ENCODE measurements at places on chromosomes 7 and 10.

GRCh38 chr7:158655931-158656441 is 48.6 kb downstream of the NCAPG2 start:
- DNase-seq: no peak

DNA sequence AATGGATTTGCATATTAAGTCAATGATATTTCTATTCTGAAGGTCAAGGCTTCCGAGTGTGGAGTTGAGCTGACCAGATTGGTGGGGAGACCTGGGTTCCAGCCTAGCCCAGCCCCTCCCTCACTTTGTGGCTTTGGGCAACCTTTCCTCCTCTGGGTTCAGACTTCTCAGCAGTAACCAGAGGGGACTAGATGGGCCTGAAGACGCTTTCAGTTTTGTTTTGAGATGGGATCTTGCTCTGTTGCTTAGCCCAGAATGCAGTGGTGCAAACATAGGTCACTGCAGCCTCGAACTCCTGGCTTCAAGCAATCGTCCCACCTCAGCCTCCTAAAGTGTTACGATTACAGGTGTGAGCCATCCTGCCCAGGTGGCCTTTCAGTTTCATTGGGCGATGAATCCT is 68.1 kb upstream of the LEP start:
- DNase-seq: no peak

- peak; percentile 21 for DNase-seq
Measured at GRCh38 chr7:74027683-74028320, at the start of gene ELN. ELN (plus strand) TSS chr7:74028173; CDS start chr7:74028188, 15 bp downstream.

DNA sequence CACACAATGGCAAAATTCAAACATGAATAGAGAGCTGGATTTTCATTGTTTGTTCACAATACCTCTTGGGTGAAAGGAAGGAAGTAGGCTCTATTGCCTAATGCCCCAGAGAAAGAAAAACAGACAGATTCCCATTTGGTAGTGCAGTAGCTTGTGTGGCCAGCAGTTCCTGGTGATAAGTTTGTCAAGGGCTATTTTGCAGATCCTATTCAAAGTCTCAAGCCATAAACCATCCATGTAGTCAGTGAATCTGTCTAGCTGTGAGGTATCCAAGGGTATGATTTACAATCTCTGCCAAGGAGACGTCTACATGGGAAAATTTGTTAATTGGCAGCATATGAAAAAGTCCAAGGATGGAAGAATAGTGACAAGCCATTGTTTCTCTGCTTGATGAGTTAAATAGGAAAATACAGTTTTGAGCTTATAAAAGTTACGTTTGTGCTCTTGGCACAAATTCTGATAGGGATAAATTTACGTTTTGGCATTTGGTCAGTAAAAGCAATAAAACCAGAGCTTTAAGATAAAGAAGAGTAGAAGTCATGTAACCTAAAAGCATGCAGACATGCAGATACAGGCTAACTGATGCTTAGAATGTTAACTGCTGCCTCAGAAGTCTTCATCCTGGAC is 269.1 kb downstream of the GATA3 start:
- peak; percentile 45 for DNase-seq

- no peak for DNase-seq
Measured at GRCh38 chr10:104104926-104105325, 17.0 kb upstream of the SFR1 start.

DNA sequence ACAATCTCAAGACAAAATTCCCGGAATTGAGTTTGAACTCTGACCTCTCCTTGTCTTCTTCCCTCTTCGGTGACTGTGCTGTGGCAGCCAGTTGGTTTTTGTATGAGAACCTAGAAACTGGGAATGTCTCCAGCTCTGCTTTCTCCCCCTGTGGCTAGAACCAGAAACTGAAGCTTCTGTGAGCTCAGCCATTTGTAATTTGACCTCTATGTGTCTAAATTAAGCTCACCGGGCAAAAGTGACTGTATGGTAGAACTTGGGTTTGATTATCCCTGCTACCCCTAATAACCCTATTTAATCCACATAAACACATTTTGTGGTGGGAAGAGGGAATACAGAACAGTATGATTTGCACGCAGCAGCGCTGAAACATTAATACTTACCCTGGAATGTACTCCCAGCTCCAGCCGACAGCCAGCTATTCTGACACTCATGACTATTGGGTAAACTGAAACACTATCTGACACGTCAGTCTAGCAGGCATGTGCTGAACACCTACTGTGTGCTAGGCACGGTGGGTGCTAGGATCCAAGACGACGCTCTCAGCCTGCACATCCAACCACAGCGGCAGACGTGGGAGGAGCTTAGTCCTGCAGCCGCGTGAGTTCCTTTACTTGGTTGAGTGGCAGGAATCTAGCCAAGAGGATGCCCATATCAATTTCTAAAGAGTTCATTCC is 324.8 kb downstream of the SFMBT2 start:
- peak; percentile 4 for DNase-seq

- no peak for DNase-seq
Measured at GRCh38 chr10:77837248-77837924, 89.2 kb downstream of the DLG5 start.

DNA sequence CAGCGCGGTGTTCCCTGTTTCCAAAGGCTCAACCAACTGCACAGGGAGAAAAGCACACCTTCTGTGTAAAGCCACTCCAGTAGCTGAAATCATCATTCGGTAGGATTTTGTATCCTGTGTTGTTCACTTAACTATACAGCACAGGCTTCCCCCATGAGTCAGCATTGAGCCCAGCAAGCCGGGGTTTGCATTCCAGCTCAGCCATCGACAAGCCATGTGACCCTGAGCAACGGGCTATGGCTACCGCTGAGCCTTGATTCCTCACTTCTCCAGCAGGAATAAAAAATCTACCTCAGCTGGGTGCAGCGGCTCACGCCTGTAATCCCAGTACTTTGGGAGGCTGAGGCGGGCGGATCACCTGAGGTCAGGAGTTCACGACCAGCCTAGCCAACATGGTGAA is 44.1 kb upstream of the ATP6V0A4 start:
- DNase-seq: peak; percentile 27

GRCh38 chr7:28980451-28981160 is 22.5 kb upstream of the TRIL start:
- DNase-seq: peak; percentile 32

GRCh38 chr7:112205343-112206237 is 609 bp downstream of the DOCK4 start:
- peak; percentile 82 for DNase-seq

DNA sequence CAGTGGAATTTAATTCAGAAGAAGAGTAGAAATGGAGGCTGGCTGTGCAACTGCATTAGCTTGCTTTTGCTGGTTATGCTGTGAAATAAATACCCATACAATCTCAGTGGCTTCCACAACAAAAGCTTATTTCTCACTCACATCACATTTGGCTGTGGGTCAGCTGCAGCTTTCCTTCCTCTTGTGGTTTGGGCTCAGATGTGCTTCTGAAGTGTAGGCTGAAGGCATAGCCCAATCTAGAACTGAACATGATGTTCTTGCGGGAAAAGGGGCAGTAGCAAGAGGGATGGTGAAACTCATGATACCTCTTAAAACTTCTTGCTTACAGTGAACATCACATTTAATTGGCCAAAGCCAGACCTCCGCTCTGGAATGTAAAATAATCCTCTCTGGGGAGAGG is 119.9 kb downstream of the HECW1 start:
- DNase-seq: no peak

GRCh38 chr10:132363921-132364593 is 32.1 kb downstream of the LRRC27 start:
- DNase-seq: peak; percentile 31

DNA sequence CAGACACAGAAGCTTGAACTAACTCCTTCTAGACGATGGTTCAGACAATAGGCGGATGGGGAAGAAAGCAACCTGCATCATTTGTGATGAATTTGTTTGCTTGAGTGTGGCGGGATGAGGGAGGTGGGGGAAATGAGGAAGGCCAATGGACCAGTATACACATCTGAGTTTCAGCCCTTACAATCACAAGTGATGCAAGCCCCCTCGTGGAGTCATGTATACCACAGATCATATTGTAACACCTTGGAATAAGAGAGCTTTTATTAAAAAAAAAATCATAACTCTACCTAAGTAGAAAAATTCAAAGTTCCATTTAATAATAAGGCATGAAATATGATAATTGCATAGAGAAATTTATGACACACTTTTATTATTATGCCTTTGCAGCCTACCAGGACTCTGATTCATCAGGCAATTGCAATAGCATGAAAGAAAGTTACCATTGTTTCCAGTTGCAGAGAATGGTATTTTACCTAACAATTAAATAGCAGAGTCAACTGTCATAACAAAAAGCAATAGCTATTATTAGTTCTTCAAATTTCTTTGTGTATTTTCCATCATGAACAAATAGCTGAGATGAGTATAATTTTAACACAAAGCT is 230.2 kb upstream of the AKR1E2 start:
- no peak for DNase-seq

DNA sequence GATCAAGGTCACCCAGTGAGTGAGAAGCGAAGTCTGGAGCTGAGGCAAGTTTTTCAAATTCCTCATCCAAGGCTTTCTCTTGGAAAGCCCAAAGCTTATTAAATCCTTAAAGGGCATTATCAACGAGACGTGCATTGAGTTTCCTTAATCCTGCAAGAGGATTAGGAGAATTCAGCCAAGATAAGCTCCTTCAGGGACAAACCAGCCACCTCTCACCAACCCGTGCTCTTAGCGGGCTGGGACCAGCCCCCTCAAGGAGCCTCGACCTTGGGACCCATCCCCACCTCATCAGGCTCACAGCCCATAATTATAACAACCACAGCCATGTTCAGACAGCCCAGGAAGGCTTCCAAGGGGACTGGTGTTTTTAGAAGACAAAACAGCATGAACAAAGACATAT is 12.0 kb upstream of the SLC29A4 start:
- no peak for DNase-seq

DNA sequence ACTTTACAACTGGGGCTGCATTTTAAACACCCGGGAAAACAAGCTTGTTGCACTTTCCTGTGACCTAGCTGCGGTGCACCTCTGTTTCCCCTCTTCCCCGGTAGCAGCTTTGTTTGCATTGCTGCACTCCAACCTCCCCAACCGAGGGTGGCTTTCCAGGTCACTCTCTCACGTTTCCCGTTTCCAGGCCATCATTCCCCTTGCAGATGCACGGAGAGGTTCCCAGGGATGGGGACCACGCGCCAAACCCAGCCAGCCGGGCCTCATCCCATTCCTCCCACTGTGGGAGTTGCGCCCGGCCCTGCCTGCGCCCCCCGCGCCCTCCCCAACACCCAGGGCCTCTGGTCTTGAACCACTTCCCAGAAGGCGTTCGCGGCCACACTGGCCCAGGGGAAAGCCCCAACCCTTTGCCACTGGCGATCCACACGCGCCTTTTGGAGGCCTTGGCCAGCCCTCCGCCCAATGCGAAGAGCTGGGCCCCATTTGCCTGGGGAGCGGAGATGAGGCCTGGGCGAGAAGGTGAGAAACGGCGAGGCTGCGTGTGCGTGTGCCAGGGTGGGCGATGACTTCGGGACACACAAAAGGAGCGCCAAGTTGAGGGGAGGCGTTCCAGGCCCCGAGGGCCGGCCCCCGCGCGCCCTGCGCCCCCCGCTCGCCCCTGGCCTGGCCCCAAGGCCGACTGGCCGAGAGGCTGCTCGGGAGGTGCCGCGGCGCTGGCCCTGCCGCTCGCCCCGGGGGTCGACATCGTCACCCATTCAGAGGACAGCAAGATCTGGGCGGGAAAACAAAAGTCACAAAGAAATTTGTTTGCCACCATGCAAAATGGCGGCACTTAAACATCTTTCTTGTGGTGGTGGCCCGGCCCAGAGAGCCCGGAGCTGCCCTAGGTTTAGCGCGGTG is 15.9 kb downstream of the SKIDA1 start:
- no peak for DNase-seq

DNA sequence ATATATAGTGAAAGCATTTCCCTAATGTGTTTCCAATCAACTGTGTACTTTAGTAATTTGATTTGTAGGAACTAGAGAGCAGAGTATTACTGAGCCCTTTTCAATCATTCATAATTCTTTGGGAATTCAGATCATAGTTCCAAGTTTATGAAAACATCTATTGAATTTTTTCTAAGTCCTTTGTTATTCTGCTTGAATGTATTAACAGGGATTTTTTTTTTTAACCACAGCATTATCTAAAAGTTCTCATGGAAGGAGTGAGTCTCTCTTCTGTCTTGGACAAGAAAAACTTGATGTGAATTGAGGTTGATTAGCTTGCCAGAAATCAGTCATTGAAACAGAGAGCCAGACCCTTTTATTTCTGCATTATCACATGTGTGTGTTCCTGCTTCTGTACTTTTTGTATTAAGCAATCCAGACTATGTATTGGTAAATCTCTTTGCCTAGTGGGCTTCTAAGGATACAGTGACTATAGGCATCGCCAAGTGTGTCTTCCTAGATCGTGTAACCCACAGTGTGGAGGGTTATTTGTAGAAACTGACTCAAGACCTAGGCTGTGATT is 59.9 kb downstream of the BMPER start:
- DNase-seq: peak; percentile 82

GRCh38 chr7:51256916-51257315 is 59.7 kb downstream of the COBL start:
- DNase-seq: no peak

DNA sequence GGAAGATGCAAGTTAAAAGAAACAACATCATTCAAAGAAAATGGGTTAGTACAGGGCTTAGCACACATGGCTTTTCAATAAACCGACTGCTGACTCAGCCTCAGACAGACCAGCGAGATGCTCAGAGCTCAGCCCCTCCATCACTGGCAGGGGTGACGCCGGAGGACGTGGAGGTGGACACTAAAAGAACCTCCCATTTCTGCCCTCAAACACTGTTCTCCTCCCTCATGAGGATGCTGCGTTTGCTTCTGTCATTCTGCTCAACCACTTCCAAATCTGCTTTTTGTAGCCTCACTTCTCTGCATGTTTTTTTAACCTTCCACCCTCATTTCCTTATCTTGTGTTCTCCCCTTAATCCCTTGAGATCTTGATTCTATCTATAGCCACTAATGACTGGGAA is 15.3 kb downstream of the DENND11 start:
- DNase-seq: no peak

DNA sequence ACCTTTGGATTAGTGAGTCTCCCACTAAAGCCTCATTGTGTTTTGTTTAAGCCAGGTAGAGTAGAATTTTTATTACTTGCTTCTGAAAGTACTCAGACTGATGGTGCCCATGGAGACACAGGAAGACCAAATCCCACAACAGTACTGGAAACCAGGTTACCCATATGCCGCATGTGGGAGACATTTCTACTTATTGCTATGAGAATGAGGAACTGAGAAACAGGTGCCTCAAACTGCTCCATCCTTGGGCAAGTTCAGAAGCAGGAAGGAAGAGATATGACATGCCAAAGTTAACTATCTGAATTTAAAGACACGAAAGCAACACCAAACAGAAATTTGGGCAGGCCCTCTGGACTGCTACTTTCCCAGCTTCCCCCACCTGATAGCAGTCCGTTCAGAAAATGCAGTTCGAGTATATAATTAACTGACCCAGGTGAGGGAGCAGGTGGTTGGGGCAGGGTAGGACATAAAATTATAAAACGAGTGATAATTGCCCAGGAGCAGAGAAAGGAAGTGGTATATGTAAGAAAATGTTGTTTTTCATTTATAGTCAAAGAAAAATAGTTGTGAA is 382.3 kb upstream of the MTPN start:
- no peak for DNase-seq

DNA sequence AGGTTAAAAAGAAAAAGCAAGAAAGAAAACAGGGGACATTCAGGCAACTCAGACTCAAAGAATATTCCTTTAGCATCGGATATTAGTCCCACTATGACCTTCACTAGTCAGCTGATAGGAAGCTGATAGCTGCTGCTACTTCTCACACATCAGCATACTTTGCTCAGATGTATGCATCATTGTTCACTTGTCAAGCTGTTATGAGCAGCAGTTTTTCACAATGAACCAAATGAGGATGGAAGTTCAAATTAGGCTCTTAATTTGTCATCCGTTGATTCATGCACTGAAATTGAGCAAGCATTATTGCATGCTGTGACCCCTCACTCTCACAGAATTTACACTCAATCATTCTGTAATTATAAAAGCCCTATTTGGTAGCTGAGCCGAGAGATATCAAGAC is 257.7 kb downstream of the SNX13 start:
- DNase-seq: peak; percentile 20

Data from cardiac fibroblast (primary cell).